GF-D8 (cell line): ENCODE measurements at places on chromosomes 3 and 15.

DNA sequence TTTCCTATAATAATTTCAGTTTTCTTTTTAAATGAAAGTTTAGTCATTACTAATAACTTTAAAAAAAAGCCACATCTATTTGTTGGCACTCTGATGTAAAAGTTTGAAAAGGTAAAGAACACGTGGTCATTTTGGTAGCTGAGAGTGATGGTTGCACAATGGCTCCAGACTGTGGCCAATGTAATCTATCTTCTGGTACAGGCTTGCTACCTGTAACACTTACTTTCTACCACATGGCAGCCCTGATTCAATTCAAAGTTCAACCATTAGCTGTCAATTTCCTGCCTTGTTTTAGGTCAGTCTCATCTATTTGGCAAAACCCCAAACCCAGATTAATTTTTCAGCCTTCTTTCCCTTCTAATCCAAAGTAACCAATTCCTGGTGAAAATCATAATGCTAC, 126.1 kb downstream of the TUSC7 start:
- DNase-seq = no peak

DNA sequence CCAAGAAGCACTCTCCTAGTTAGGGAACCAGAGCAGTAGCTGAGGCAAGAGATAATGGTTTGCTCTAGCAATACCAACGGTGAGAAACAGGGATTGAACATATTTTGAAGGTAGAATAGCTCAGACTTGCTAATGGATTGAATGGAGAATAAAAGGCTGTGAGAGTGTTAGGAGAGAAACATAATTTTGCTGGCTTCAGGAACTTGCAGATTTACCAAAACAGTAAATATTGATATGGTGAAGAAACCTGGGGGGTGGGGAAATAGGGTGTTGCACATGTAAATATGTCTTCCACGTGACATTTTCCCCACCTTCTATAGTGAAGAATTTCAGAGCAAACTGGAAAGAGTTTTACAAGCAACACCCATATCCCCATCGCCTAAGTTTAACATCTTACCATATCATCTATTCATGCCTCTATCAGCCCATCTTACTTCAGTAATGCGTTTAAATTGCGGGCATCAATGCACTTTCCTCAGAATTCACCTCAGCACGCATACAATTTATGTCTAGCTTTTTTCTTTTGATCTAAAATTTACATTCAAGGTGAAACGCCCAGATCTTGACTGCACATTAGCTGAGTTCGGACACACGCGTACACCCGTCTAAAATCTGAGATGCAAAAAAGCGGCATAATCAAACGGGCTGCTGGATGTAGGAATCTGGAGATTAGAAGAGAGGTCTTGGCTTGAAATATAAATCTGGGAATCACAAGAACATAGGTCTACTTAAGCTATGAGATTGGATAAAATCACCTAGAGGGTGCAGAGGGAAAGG, 891 bp upstream of the NR1D2 start:
- no peak for DNase-seq

DNA sequence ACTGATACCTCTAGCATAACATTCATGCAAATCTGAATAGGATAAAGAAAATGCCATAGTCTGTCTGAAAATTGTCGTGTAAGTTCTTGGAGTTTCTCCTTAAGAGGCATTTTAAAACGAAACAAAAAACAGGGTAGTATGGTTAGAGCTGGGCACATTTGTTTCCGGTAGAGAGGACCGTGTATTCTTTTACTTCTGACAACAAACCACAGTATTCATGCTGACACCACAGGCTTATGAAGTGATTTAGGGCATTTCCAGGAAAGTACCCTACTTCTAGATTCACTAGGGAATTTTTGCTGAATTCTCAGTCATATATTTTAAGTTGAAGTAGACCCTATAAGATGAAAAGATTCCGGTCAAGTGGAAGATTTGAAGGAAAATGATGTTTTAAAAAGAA, 541.3 kb downstream of the UNC13C start:
- no peak for DNase-seq

GRCh38 chr15:90497376-90497775, 32.3 kb upstream of the CRTC3 start:
- no peak for DNase-seq

DNA sequence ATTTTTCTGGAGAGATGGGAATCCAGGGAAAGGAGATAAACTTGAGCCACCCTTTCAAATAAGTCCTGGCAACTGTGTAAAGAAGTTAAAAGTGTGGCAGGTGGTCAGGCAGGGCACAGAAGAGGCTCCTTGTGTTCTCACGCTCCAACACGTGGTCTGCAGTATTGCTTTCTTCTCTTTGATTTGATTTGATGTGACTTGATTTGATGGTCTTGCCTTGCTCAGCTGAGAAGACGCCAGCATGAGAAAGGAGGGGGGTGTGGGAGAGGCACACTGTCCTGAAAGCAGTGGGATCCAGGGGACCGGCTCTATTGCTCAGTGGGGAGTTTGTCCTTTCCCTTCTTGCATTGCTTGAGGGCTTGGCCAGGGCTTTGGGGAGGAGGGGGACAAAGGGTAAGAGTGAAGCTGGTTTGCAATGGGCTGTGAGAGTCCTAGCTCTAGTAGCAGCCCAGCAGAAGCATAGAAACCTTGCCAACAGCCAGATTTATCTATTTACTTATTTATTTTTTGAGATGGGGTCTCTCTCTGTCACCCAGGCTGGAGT, 25.7 kb upstream of the NEO1 start:
- no peak for DNase-seq

GRCh38 chr3:53688989-53689388, 157.2 kb downstream of the CHDH start:
- DNase-seq = no peak

DNA sequence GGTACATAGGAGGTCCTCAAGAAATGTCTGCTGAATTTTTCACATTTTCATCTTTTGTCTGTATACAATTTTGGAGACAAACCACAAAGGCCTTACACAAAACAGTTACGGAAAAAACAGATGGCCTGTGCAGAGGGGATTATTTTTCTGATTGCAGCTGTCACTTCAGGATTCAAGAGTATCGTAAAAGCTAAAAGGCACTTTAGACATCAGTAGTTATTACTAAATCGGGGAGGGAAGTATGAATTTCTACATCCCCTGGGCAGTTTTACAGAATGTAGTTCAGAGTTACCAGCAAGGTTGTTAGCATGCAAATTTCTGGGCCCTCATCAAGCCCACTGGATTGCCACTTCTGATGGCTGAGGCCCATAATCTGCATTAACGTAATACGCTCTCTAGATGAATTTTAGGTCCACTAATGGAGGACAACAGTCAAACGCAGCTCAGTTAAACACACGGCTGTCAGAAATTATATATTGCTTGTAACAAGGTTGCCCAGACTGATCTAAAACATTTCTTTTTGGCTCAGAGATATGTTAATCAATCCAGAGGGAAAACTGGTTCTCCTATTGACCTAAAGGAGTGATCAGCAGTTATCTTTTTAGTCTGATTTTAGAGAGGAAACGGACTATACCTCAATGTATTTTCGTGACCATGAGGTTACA, 1.1 kb downstream of the RIOX2 start:
- no peak for DNase-seq

GRCh38 chr15:37109872-37110572, 9.7 kb upstream of the MEIS2 start:
- no peak for DNase-seq

DNA sequence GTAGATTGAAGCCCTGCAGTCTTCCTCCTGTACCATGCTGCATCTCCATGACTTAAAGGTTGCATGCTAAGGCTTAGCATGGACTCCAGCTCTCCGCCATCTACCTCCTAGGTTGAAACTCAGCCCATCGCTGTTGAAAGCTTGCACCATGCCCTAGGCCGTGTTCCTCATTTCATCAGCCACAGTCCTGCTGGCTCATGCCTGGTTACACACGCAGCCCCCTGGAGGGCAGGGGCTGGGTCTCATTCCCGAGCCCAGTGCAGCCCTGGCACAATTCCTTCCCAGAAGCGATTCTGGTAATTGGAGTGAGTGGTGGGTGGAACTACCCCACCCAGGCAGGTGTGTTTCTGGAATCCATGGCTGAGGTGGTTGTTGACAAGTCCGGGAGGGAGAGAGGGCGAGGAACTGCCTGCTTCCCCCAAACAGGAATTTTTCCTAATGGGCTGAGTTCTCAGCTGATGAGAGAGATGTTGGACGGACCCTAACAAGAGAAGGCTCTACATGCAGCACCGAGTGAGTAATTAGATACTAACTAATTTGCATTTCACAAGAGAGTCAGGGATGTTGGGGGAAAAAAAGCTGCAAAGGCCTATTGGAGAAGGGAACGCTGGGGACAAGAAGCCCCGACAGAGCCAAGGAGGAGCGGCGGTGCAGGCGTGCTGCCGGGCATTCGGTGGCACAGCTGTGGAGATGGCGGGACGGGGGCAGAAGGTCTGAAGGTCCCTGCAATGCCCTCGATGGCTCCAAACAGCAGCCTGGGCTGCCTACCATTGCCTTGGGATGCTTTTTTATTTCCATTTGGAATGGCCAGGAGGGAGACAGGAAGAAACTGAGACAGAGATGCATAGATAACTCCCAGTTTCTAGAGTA, 92.3 kb upstream of the TLE3 start:
- DNase-seq = no peak

GRCh38 chr3:142987707-142988106, 13.7 kb upstream of the U2SURP start:
- no peak for DNase-seq

DNA sequence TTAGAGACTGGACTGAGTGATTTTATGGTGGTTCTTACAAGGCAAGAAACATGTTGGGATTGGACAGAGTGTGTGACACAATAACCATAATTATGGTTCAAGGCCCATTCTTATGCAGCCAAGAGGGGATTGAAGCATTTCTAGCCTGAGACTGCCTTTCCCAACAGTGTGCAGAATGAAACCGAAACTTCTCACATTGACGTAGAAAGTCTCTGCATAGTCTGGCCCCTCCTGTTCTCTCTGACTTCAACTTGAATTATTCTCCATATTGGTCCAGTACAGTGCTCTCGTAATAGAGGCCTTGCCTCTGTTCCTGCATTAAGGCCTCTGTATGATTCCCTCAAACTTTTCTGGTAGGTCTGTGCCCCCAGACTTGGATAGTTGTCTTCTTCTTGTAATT, 138.3 kb downstream of the DIPK2A start:
- no peak for DNase-seq

DNA sequence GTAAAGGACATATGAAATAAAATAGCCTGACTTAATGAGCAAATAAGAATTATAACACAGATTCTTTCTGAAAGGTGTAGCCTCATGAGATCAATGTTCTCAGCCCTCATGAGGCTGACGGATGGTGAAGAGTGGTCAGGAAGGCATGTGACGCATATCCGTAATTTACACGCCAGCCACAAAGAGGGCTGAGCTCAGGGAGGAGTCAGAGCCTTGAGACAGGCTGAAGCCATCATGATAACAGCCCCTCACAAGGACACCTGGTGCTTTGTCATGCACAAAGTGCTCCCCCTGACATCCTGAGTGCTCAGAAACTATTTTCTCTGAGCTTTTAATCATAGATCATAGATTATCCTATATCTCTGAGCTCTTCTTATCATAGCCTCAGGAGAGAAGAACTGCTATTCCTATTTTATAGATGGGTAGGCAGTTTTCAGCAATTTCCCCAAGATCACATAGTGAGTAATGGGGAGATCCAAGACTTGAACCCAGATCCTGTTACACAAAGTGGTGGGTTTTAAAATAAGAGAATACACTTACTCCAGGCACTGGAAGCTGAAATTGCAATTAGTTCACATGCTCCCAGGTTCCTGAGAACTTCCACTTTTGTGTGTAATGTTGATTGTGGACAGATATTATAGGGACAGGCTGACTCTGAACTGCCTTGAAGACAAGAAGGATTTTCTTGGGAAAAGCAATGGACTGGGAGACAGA, 267.1 kb downstream of the RPLP1 start:
- peak; percentile 49 for DNase-seq

- no peak for DNase-seq
Observed at GRCh38 chr15:62903437-62903836, 139.1 kb upstream of the TPM1 start.

DNA sequence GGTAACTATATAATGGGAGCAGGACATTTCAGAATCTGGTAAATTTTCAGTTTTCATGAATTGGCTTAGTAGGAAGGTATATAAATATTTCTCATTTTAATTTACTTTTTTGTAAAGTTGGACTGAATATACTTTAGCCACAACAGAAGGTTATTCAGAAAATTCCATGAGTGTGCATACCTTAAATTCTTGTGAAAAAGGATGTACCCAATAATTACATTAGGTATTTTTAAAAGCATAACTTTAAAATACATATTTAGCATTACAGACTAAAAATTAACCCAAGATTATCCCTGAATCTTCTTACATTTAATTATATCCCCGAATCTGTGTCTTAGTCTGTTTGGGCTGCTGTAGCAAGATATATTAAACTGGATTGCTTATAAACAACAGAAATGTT, 24.9 kb upstream of the ATP11B start:
- no peak for DNase-seq

DNA sequence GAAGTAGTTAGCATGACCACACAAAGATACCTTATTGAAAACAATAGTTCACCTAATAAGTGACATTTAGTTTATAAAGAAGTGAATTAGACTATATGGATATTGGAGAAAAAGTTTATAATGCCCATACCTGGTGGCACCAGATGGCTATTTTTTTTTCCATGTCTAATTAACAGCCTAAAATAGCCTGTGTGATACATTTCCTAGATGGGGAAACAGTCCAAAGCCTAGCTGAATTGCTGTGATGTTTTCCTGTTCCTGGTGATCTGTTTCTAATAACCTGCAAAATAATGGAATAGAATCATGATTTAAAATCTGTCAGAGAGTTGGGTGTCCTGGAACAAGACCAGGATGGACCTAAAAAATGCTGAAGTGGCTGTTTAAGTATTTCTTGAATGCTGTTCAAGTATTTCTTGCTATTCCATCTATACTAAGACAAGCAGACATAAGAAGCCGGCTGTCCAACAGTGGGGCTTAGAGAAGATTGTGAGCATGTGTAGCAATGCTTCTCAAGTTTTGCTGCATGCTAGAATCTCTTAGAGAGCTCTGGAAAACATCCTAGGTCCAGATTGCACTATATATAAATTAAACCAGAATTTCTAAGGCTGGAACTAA, 31.3 kb downstream of the LRRC3B start:
- DNase-seq = no peak

DNA sequence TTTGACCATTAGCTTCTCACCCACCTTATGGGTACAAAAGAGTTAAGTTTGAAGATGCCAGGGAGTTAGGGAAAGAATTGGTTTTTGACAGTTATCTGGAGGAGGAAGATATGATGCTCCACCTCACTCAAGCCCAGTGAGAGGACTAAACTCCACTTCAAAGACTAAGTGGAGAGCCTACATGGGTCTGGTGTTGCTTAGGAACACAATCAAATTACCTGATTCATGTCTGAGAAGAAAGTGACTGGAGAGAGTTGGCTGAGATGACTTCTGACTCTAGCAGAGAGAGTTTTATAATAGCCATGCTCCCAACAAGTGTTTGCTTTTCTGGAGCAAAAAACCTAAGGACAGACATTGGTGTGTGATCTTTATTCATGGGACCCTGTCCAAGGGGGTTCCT, 43.3 kb downstream of the SUCNR1 start:
- no peak for DNase-seq

GRCh38 chr15:52503788-52504496, 24.7 kb downstream of the MYO5A start:
- DNase-seq = no peak
